ENCODE measurements at places on chromosomes 7 and 10. TPM values are rescaled to one million over a fixed set of nuclear protein-coding genes. Genes with fewer than 3 reads are reported as not detected.

DNA sequence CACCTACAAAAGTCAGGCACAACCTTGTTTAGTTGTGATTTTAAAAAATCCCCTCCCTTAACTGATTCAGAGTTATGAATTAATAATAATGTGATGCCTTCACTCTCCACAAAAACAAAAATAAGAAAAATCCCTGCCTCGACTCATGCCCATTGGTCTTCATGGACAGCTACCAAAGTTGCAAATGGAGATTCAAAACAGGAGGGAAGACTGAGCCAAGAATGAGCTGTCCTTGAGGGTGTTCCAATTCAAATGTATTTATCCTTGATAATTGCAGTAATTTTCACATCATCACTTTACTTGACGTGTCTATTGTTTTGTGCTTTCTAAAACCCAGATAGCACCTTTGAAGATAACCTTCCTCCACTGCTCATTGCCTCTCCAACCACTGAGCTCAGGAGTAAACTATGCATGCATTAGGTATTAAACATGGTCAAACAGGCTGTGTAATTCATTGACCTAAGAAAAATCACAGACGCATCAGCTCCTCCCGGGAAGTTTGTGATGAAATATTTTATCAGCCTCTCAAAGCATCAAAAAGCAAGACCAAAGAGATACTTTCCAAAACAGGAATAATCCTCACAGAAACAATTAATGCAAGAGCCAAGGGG, 712.7 kb upstream of the IGFBP3 start:
- no peak for DNase-seq

DNA sequence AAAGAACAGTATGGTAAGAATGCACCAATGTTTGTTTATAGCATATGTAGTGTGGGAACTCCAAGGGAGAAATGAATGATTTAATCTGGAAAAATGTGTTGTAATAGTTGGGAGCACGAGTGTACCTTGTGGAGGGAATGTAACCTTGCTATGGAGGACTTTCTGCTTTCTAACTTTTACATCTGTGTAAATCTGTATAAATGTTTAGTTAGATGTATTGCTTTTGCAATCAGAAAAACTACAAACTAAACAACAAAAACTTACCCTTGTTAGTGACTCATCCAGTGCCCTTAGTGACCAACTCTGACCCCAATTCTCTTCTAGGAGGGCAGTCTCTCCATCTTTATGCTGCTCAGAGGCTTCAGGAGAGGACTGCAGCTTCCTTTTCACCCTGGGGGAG, 89.3 kb downstream of the CCNY start:
- DNase-seq: no peak

Gene LIPF
- total RNA-seq: 1.7 TPM

DNA sequence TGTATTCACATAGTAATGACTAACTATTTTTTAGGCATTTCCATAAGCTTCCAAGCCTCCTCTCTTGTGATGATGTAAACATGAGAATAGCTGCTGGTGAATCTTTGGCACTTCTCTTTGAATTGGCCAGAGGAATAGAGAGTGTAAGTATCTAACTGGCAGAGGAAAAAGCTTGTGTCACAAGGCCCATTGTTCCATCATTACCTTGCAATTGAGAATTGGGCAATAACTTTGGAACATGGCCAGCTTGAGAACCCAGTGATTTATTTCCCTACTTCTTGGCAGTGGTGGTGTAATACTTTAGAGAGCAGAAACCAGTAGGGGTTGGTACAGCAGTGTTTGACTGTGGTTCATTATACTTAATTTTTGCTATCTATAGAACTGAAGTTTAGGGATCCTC, 12.0 kb downstream of the IFRD1 start:
- peak; percentile 74 for DNase-seq

- DNase-seq: no peak
Measured at GRCh38 chr7:101722247-101722646, 93.2 kb upstream of the MYL10 start.

DNA sequence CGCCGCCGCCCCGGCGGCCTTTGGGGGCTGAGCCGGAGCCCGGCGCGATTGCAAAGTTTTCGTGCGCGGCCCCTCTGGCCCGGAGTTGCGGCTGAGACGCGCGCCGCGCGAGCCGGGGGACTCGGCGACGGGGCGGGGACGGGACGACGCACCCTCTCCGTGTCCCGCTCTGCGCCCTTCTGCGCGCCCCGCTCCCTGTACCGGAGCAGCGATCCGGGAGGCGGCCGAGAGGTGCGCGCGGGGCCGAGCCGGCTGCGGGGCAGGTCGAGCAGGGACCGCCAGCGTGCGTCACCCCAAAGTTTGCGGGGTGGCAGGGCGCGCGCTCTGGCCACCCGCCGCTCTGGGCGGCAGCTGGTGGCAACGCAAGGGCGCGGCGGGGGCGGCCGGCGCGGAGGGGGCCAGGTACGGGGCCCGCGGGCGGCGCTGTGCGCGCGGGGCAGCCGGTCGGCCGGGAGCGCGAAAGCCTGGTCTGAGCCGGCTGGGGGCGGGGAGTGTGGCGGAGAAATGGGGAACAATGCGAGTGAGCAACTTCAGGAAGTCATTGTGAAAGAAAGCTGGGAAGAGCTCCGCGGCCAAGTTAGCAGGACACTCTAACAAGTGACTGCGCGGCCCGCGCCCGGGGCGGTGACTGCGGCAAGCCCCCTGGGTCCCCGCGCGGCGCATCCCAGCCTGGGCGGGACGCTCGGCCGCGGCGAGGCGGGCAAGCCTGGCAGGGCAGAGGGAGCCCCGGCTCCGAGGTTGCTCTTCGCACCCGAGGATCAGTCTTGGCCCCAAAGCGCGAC, at the start of gene IKZF1:
Gene IKZF1, plus strand, starts transcription at position 588 of the 782 bp plus-strand sequence. CDS start 14,346 bp downstream, outside the sequence.
- DNase-seq: no peak

Gene SPOCK2
- 0.78 TPM for total RNA-seq

Gene PIP
- total RNA-seq: not detected

Gene PRDX3
- 204 TPM for total RNA-seq

Gene CCDC146
- total RNA-seq: 3.4 TPM

Gene GRM3
- total RNA-seq: not detected

- DNase-seq: no peak
Measured at GRCh38 chr7:25313526-25313925, 85.2 kb upstream of the NPVF start.

Gene AGAP5
- 6.6 TPM for total RNA-seq

DNA sequence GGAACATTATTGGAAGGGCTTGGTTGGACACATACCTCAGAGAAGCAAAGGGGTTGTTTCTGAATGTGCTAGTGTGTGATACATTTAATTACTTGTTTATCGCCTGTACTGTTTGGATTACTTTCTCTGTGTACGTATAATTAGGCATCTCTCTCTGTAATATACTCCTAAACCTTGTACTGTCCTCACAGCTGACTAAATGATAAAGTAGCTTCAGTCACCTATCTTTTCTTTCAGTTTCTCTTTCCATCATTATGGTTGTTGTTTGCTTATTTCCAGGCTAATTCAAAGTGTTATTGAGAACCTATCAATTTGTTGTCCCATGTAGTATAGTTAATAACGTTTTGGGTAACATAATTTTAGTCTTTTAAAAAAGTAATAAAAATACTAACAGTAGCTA, 34.0 kb downstream of the MXI1 start:
- no peak for DNase-seq

DNA sequence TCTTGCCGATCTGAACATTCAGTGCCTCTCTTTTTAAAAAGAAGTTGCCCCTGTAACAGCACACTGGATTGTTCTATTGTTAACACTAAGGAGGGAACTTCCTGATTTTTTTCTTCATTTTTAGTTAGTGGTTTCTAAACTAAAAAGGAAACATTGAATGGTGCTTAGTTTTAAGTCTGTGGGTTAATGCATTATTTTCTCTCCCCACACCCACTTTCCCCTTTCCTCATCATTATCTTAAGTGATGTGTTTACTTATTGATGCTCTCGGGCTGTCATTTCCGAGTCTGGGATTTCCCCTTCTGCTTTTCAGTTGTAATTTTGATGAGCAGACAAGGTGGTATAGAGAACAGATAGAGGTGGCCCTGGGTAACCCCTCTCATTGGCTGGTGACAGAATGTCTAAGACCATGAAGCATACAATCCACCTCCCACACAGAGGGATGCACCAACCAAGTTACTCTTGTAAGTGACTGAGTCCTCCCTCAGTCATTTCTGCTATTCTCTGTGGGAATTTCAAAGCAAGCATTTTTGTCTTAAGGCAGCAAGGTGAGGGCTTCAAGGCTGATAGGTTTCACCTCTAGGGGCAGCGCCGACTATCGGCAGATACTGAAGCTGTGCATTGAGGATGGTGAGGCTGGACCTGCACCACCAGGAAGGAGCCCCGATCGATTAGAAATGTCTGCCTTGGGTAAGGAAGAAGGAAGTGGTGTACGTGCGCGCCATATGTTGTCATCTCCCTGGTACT, 49.5 kb downstream of the CHN2 start:
- no peak for DNase-seq

Gene SOSTDC1
- not detected for total RNA-seq

Gene UNCX
- total RNA-seq: not detected

Gene LOXL4
- total RNA-seq: 0.88 TPM

Gene COMTD1
- 9.5 TPM for total RNA-seq

Gene SHTN1
- 3.6 TPM for total RNA-seq

DNA sequence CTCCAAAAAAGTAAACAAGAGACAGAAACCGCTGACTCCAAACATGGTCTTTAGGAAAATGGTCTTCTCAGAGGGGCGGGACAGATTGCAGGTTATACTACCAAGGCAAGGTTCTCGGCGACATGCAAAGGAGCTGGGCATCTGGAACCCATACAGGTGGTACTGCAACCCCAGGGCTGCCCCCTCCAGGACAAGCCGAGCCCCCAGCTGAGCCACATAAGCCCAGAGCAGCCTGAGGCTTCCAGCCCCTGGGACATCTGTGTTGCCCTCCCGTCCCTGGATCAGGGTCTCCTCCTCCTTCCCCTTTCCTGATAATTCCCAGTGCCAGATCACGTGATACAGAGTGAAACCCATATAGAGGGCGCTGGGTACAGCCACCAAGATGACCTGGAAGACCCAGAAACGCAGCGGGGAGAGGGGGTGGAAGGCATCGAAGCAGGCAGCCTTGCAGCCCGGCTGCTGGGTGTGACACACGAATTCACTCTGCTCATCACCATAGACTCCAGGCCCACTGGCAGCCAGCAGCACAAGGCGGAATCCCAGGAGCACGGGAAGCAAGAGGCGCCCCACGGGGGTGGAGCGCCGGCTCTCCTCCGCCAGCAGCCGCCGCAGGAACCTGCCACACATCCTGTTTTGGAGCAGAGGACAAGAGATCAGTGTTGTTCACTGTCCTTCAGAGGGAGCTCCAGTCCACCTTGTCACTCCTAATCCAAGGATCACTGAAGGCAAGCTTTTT, at the start of gene GJC3:
Gene GJC3, minus strand, starts transcription at position 627 of the 736 bp plus-strand sequence. Its CDS starts 0 bp downstream, at position 627.
- DNase-seq: peak; percentile 83

DNA sequence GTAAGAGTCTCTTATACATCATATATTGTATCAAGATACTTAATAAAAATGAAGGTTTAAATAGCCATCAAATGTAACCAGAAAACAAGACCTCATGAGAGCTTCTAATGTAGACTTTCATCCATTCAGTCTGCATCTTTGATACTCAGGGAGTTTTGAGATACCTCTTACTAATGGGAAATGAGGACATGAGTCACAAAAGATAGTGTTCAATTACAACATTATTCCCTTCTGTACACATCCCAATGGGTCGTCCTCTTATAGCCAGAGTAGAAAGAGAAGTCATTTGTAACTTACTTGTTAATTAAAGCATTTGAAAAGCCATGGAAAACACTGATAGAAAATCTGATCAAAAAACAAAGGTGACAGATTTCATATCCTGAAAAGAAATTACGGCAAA, 19.4 kb downstream of the SHTN1 start:
- DNase-seq: no peak

Gene BAIAP2L1
- 19.7 TPM for total RNA-seq

DNA sequence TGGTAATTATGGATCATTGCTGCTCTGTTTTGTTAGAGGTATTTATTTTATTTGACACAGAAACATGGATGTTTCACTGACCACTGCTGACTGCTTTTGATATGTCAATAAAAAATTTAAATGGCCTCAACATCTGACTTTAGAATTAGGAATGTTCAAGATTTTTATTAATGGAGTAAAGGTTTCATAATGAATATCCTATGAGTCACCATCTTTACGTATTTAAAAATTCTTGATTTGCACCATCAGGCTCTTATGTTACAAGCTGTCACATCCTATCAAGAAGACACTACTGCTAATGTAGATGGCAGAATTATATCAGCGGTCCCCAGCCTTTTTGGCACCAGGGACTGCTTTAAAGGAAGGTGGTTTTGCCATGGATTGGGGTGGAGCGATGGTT, 578.7 kb upstream of the NRP1 start:
- no peak for DNase-seq

GRCh38 chr10:121947343-121948330, 19.8 kb upstream of the ATE1 start:
- no peak for DNase-seq

- DNase-seq: peak; percentile 91
Measured at GRCh38 chr10:101052285-101052684, 9.5 kb upstream of the KAZALD1 start.

Gene IDI2
- total RNA-seq: not detected

Gene PIK3CG
- not detected for total RNA-seq

Gene MOGAT3
- not detected for total RNA-seq
